ACHN (cell line): ENCODE measurements at places on chromosomes 5 and 9.

DNA sequence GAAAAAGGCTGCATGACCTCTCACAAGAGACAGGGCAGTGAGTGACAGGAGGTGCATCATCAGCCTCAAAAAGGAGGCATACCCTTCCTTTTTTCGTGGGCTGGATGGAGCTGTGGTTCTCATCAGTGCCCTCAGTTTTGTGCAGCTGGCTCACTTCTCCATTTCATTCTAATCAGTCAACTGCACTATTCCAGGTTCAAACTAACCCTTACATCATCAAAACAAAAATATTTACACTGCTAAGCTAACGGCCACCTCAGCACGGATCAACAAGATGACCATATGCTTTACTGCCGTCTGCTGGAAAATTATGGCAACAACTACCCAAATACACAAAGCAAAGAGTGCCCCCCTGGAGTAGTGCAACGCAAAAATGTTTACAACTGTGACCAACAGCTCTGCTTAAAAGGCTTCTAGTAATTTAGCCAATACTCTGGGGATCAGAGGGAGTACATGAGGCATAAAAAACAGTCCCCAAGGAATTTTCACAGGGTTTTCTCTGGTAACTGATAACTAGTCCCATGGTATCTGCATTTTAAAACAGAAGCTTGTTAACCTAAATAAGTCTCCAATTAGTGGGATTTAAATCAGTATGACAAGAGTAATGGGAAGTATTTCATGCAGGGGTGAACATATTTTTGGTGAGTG, 10.8 kb downstream of the KCNV2 start:
- DNase-seq: peak; percentile 41

GRCh38 chr9:108634204-108634603, 221.6 kb downstream of the ACTL7B start:
- no peak for DNase-seq

- DNase-seq: no peak
Measured at GRCh38 chr9:70478963-70479641, 64.6 kb upstream of the KLF9 start.

- no peak for DNase-seq
Measured at GRCh38 chr5:41408676-41409443, 101.5 kb downstream of the PLCXD3 start.

DNA sequence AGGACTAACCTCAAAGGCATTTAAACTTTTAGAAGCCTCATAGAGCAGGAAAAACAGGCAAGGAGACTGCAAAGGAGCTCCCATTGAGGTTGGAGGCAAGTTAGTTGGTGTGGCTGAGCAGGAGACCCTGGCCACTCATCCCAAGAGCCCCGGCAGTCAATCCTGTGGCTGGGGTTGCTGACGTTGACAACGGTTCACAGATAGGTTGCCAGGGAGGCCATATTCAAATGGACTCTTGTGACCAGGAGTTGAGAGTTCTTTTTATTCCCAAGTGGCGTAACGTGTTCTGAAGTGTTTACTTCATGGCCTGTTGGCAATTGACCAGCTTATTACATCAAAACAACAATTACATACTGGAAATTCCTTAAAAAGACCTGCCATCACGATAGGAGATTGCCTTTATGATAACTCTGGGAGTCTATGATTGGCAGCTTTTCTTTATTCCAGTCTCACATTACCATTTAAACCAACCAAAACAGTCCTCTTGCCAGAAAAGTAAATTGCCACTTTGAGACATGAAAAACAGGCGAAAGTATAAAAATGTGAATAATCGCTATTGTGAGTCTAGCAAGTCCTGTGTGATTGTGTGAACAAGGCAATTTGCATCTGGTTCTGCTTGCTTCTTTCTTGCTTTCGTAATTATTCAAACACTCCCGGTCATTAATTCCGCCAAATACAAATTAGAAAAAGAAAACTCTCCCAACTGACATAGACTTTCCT, 394.9 kb downstream of the MED10 start:
- DNase-seq: no peak

GRCh38 chr9:75239176-75239575, 150.9 kb downstream of the OSTF1 start:
- no peak for DNase-seq

DNA sequence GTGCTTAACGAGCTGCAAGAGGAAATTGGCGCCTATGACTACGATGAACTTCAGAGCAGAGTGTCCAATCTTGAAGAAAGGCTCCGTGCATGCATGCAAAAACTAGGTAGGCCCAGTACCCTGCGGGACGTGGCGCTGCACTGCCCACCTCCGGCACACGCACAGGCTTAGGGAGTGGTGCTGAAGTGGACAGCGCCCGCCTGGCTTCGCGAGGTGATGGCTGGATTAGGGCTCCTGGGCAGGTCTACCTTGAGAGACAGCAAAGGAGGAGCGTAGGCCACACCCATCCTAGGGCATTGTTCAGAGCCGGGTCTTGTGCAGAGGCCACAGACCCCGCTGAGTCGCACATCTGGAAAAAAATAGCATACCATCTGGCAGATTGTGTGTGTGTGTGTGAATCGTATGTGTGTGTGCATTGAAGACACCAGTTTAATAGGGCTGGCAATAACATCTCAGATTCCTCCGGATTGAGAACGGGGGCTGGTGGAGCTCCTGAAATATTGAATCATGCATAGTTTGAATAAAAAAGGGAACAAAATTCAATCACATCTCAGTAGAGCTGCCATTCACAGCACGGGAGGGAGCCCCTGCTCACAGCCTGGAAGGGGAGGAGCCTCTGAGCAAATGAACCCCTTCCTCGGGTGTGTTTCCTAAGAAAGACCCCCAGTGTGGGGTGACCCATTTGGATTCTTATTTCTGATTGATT, 11.1 kb downstream of the OLFM1 start:
- peak; percentile 28 for DNase-seq

DNA sequence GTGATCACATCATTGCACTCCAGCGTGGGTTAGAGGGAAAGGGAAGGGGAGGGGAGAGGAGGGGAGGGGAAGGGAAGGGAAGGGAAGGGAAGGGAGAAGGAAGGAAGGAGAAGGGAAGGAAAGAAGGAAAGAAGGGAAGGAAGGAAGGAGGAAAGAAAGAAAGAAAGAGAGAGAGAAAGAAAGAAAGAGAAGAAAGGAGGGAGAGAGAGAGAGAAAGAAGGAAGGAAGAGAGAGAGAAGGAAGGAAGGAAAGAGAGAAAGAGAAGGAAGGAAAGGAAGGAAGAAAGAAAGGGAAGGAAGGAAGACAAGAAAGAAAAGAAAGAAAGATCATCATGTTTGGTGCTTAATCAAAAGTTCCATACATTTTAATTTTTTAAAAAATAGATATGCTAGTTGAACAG, 136.2 kb downstream of the CMYA5 start:
- no peak for DNase-seq
